Activated T-helper 1 cell treated with anti-CD3 and anti-CD28 coated beads, Interleukin-2, amount 50 U/mL, for 16 hours (primary cell): ENCODE measurements at places on chromosomes 12 and 14.
A peak's percentile ranks its signal among the peaks of the same experiment; 100 is the strongest.

DNA sequence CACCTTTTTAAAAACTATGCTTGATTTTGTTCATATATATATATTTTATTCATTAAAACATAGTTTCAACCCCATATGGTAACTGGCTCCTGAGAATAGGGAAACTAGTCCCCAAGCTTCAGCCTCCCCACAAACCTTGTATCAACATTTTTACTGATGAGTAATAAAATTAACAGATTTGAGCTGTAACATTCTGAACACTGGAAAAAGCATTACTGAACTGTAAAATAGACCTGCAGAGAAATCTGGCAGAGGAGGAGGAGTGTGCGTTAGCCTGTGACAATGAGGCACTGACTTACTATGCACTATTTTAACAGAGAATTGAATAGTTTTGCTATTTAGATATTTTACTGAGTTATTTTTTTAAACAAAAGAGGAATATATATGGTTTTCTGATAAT, 43.1 kb downstream of the FRS2 start:
- DNase-seq = no peak

- DNase-seq = no peak
Measured at GRCh38 chr12:41531147-41531829, 343.2 kb downstream of the PDZRN4 start.

DNA sequence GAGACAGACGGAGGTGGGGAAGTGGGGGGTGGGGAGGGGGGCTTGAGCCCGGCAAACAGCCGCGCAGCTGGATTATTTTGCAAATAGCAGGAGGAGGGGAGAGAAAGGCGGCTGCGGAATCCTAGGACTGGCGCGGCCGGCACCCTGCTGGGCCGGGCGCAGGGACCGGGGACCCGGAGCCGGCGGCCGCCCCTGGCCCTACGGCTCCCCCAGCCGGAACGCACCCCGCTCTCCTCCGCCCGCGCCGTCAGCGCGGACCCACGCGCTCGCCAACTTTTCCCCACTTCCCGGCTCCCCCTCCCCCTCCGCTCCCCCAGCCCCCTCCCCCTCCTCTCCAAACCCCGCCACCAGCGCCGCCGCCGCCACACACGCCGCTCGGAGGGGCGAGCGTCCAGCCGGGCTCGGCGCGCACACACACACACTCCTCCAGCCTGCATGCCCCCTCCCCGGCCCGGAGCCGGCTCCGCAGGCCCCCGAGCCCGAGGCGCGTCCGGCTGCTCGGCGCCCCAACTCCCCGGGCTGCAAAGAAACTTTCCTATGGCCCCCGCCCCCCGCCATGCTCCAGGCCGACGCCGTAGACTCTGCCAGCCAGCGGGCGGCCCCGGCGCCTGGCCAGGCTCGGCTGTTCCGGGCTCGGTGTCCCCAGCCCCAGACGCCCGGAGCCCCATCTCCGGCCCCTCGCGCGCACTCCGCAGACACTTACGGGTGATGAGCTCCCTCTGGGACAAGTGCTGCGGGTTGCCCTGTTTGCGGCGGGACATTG, 1.4 kb downstream of the BCL11B start:
- DNase-seq = no peak

DNA sequence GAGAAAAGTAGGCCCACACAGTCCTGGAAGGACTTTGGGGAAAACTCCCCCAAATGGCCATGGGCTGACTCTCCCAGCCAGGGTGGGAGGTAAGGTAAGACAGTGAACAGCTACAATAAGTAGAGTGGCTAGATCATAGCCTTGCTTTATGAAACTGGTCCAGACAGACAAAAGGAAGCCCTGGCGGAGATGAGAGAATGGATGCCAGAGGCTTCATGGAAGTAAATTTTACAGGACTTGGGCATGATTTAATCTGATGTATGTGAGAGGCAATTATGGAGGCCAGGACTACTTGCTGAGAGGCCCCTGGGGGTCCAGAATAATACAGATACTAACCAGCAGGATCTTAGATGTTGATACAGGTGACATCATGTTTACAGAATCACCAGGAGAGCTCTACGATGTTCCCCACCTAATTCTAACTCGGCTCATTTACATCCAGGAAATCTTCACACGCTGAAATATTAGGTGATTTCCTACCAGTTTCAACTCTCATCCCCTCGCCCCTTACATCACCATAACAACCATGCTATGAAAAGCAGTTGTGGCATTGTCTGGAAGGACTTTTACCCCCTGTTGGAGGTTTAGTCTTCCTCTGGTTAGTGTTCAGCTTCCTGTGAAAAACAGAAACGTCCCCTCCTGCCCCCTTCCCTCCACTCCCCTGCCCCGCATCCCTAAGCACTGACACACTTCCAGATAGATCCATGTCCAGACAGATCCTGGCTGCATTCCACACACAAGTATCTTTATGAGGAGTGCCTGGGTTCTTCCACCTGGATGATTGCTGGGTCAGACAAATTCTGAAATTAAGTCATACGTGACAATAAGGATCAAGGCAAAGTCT, 39.5 kb upstream of the NT5DC3 start:
- no peak for DNase-seq

DNA sequence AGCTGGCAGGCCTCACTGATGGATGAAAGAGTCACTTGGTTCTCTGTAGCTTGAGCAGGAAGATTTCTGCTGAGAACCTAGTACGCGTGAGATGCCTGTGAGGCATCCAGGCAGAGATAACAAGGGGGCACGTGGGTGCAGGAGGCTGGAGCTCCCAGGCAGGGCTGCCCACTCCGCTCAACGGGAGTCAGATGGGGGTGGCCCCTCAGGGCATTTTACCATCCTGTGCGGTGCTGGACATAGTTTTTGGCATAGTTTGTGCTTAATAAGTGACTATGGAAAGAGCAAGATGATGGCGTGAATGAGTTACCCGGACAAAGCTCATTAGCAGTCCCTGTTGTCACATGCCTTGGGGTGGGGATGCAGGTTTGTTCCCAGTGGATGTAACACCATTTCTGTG, 182.8 kb downstream of the TSPAN9 start:
- DNase-seq = no peak

GRCh38 chr14:55801121-55801520, 221.1 kb downstream of the KTN1 start:
- DNase-seq = no peak

DNA sequence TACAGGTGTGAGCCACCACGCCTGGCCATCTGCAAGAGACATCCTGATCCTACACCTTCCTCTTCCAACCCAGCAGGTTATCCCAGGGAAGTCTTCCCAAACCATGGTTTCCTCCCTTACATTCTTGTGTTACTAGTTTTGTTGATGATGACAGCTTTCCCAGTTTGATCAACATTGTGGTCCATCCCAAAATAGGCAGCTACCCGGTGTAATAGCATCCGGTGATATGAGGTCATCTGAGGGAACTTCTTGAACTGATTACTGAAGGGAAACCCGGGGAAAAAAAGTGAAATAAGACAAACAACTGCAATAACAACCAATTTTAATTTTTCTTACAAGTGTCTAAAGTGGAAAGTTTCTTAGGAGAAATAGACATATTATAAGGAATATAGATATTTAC, 45.3 kb upstream of the STAC3 start:
- no peak for DNase-seq

DNA sequence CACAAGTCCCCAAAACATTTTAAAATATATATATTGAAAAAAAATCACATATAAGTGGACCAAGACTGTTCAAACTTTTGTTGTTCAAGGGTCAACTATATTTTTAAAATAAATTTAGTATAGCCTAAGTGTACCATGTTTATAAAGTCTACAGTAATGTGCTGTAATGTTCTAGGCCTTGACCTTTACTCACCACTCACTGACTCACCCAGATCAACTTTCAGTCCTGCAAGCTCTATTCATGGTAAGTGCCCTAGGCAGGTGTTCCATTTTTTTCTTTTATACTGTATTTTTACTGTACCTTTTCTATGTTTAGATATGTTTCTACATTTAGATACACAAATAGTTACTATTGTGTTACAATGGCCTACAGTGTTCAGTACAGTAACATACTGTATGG, 23.4 kb upstream of the TMTC1 start:
- DNase-seq = no peak

DNA sequence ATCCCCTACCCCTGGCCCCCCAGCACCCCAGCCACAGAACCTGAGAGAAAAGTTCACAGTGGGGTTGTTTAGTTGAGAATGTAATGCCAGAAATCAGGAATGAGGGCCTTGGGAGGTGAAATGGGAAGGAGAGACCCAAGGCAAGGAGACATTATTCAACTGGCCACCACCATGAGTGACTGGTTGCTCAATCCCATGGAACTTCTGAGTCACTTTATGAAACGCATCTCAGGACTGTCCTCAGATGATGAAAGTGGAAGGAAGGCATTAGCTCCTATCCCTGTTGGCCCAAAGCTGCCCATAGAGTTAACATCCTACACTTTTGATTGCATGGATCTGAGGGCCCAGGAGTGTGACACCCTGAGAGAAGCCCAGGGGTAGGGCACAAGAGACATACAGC, 25.4 kb upstream of the TCL1A start:
- no peak for DNase-seq

DNA sequence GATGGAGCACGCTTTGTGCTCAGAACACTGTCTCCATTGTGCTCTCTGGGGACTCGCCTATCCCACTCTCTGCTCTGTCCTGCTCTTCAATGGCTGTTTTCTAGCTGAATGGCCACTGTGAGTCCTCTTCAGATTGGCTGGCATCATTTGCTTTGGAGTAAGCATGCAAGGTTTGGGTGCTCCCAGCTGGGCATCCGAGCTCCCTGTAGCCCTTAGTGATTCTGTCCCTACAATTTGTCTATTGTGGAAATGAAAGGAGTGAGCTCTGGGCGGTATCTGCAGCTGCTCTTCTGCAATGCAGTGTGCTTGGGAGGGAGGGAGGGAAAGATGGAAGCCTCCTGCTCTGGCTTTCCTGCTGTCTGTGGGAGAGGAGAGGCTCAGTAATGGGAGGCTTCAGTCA, 84.8 kb downstream of the SMOC1 start:
- DNase-seq = no peak

DNA sequence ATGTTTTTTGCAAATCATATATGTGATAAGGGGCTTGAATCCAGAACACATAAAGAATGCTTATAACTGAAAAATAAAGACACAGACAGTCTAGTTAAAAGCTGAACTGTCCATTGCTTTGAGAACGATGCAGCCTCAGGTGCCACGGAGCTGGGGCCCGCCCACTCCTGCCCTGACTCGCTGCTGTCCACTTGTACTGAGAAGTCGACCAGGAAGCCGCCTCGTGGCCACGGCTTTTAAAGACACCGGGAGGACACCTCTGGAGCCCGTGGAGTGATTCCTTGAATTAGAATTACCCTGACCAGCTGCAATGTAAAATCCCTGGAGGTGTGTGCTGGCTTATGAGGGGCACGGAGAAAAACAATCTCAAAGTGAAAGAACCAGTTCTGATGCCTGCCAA, 23.9 kb upstream of the TEX22 start:
- no peak for DNase-seq

GRCh38 chr14:89767861-89768268, 186.7 kb downstream of the EFCAB11 start:
- DNase-seq = peak; percentile 25

DNA sequence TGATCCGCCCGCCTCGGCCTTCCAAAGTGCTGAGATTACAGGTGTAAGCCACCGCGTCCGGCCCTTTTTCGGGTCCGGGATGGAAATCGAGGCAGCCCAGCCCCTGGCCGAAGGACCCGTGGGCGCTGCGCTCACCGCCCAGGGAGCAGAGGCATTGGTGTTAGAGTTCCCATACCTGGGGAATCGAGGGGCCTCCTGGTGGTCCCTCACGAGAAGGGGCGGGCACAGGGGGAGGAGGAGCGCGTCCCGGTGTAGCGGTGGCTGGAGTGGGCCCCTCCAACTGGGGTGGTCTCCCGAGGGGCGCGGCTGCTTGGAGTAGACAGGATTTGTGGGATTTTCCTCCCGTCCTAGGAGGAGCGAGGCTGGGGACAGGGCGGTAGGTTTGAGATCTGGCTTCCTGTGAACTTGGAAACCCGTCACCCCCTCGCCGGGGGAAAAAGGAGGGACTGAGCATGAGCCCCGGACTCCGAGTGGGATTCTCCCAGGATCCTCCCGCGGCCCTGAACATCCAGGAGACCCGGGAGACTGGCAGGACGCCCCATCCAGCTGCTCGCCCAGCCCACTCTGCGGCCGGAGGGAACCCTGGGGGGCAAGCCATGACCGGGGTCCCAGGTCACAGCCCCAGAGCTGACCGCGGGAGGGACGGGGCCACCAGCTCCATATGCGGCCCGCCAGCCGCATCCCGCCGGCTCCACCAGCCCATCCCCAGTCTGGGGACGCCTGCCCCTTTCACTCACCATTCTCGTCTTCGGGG, 70.9 kb downstream of the ASCL4 start:
- DNase-seq = no peak

- DNase-seq = peak; percentile 67
Measured at GRCh38 chr12:6335451-6336078, 6.3 kb downstream of the TNFRSF1A start.

- DNase-seq = no peak
Measured at GRCh38 chr12:57655541-57656240, 22.7 kb upstream of the B4GALNT1 start.

- no peak for DNase-seq
Measured at GRCh38 chr14:92560106-92560865, 46.7 kb downstream of the RIN3 start.

DNA sequence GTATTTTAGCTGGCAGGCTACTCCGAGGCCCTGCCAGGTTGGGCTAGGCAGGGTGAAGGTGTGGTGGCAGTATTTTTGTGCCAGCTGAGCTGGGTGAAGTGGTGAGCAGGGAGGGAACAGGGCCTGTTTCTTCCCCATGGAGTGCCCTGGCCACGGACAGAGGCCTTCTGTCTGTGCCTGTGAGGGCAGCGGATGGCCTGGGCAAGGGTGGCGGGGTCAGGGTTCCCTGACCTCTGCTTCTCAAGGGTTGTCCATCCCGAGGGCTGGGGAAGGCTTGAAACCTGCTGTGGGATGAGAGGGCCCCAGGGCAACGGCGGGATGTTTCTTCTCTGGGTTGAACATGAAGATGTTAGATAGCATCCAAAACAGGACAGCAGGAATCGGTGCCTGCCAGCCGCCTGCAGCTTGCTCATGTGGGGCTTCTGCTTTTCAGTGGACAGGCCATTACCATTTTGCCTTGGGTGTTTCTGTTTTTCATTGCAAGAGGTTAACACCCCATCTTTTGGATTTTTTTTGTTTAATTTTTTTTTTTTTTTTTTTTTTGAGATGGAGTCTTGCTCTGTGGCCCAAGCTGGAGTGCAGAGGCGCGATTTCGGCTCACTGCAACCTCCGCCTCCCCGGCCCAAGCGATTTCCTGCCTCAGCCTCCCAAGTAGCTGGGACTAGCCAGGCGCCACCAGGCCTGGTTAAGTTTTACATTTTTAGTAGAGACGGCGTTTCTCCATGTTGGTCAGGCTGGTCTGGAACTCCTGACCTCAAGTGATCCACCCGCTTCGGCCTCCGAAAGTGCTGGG, 3.3 kb downstream of the MTA1 start:
- DNase-seq = no peak

GRCh38 chr12:116450406-116450910, 108.7 kb upstream of the MAP1LC3B2 start:
- DNase-seq = no peak

GRCh38 chr12:59934486-59934885, 338.7 kb downstream of the SLC16A7 start:
- no peak for DNase-seq

GRCh38 chr12:45339035-45339434, 123.1 kb downstream of the ANO6 start:
- no peak for DNase-seq

GRCh38 chr14:22095860-22096513, 422.4 kb upstream of the OR4E1 start:
- DNase-seq = no peak

GRCh38 chr14:93941293-93941910, 14.3 kb downstream of the FAM181A start:
- DNase-seq = no peak

GRCh38 chr14:65177551-65177950, 75.2 kb upstream of the MAX start:
- no peak for DNase-seq
